ENCODE measurements at places on chromosomes 2 and 18.

GRCh38 chr2:40725950-40726349 is 274.1 kb upstream of the SLC8A1 start:
- DNase-seq, result no peak
- H3K4me1 ChIP-seq, result no peaks in the 10 kb centered on the region
- H3K27ac ChIP-seq, result no peak overlapping the region
- no peaks in the 10 kb centered on the region for H3K36me3 ChIP-seq
- no peak overlapping the region for H3K4me3 ChIP-seq

DNA sequence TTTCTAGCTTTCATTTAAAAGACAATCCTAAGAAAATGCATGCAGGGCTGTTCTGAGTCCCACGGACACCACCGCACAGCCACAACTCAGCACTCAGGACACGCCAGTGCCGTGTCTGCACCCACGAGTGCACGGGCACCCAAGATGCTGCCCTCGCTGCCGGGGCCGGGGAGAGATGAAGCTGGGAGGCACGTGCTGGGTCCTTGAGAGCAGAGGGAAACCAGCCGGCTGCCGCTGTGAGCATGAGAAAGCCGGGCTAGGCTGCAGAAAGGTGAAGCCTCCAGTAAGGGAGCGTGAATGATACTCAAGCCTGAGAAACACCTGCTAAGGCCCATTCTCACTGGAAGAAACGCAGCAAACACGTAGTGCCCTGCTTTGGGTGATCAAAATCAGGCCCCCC is 4.8 kb downstream of the COPS9 start:
- peaks cover 13% of the 10 kb centered on the region for H3K4me1 ChIP-seq
- H3K36me3 ChIP-seq, result peaks cover 49% of the 10 kb centered on the region
- no peaks in the 10 kb centered on the region for H3K27me3 ChIP-seq
- no peak for DNase-seq

DNA sequence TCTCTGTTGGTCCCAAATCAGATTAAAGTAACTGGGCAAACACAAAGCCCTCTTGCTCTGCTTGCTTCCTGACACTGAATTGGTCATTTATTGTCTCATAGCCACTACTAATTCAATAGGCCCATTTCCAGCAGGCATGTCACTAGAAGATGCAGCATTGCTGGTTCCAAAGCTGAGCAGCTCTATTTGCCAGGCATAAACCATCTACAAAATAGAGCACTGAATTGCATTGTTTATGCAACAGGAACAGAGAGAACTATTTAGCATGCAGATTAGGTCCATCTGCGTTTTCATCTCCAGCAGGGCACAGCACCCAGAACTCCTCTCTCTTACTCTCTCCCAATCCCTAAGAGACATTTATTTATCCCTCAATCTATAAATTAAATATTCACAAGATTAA is 227.6 kb downstream of the SUCLG1 start:
- no peaks in the 10 kb centered on the region for H3K4me1 ChIP-seq
- H3K36me3 ChIP-seq, result no peaks in the 10 kb centered on the region
- no peak overlapping the region for H3K27ac ChIP-seq
- H3K4me3 ChIP-seq, result no peak overlapping the region
- no peak for DNase-seq
- H3K27me3 ChIP-seq, result peaks cover 2% of the 10 kb centered on the region

DNA sequence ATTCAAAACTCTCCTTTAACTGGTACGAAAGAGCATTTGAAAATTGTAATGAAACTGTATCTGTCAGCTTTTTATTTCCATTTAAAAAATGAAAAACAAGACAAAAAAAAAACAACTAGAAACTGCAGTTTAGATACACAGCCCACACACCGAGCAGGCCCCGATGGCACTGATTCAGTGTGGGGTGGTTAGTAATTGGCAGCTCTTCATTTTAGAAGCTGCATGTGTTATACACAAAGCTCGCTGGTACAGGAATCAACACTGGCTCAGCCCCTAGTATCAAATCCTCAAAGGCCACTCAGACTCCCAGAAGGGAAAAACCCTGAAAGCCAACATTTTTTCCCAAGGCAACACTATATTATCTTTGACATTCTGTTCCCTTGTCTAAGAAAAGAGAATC is 30.5 kb upstream of the RMDN2 start:
- H3K4me3 ChIP-seq, result no peak overlapping the region
- no peaks in the 10 kb centered on the region for H3K36me3 ChIP-seq
- no peak for DNase-seq
- H3K27ac ChIP-seq, result no peak overlapping the region
- H3K4me1 ChIP-seq, result peaks cover 12% of the 10 kb centered on the region
- H3K27me3 ChIP-seq, result peaks cover 14% of the 10 kb centered on the region

GRCh38 chr2:179936141-179936540 is 71.0 kb downstream of the CWC22 start:
- no peaks in the 10 kb centered on the region for H3K27me3 ChIP-seq
- H3K36me3 ChIP-seq, result no peaks in the 10 kb centered on the region
- no peak for DNase-seq
- H3K4me1 ChIP-seq, result no peaks in the 10 kb centered on the region
- H3K4me3 ChIP-seq, result no peak overlapping the region

DNA sequence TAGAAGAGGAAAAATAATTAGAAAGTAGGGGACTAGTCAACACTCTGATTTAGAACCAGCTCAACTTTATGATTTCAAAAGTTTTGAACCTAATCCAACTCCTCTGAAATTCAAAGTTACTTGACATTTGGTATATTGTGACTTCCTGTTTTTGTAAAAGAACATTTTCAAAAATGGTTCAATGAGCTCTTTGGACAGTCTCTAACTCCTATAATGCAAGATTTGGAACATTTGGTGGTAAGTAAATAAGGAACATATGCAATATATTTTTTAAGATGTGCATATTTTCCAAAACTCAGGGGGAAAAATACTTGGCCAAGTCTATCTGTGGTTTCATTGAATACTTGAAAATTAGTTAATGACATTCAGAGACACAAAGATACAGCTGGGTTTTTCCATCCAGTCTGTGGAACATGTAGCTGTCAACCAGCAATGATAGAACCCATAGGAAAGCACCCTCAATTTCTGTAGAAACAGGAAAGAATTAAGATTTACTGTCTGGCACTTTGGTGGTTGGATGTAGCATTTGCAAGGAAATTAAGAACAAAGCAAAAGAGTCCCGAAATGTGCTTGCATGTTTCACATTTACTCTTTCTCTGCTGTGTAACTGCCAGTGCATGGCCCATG is 17.0 kb upstream of the ANKRD44 start:
- peaks cover 15% of the 10 kb centered on the region for H3K36me3 ChIP-seq
- DNase-seq, result no peak
- peaks cover 54% of the 10 kb centered on the region for H3K4me1 ChIP-seq
- peak overlapping the region; percentile 95 for H3K27ac ChIP-seq

GRCh38 chr2:99389946-99390345 is 52.8 kb downstream of the EIF5B start:
- no peaks in the 10 kb centered on the region for H3K27me3 ChIP-seq
- no peak overlapping the region for H3K27ac ChIP-seq
- H3K4me1 ChIP-seq, result peaks cover 14% of the 10 kb centered on the region
- DNase-seq, result no peak

DNA sequence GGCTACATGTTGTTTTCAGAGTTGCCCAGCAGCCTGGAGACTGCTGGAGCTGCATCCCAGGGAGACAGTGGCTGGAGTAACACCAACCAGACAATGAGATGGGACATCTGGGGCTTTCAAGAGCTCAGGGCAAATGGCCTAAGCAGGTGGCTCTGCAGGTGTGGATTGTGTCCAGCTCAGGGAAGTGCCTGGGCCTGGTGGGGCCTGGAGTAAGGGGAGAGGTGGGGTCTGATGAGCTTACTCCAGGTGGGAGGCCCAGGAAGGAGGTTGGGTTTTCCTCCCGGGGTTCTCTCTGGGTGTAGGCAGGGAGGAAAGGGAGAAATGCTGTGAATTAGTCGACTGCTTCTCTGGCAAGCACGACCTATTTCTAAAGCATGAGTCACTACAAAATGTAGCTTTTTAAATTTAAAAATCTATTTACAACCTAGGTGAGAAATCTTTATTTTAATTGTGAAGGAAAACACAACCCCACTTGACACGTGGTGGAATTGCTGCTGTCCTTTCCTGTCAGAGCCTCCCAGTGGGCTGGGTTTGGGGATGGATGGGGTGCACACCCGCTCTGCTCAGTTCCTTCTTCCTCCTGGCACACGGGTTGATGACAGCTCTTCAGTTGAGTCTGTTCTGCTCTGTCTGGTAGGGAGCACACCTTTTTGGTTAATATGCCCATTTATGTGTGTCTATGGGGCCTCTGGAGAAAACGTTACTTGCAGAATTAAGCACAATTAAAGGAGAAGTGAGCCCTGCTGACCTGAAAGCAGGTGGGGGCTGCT is 81.6 kb downstream of the SH3RF3 start:
- H3K27me3 ChIP-seq, result peaks cover 60% of the 10 kb centered on the region
- peaks cover 38% of the 10 kb centered on the region for H3K4me1 ChIP-seq
- H3K36me3 ChIP-seq, result no peaks in the 10 kb centered on the region
- H3K4me3 ChIP-seq, result no peak overlapping the region

DNA sequence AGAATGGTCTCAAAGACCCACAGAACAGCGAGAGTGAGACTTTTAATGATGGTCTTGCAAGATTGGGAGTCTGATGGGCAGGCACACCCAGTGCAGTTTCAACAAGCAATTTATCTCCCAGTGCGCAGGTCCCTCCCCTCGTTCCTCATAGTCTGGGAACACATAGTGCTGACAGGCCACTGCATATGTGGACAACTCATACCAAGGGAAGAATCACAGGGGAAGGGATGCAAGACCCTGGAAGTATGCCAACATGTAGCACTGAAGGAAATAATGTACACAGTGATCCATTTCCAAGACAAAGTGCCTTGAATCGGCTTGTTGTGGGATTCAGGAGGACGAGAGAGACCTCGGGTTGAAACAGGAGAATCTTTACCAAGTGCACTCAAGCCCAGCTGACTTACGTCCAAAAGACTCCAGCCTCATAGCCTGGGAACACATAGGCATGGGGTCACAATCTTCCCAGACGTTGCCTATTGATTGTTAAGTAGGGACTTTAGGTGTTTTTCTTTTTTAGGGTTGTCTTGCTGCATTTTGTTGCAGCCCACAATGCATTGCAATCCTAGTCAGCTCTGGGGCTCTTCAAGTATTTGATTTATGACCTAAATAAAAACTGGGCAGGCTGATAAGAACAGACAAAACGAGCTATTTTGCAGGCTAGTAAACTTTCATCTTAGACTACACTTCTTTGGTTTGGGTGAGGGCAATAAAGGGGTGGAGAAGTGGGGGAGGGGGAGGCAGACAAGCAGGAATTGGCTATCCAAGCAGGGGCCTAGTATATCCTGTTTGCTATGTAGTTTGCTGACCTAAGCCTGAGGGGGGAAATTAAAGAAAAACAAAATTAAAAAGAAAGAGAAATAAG is 24.7 kb upstream of the SERPINB5 start:
- no peaks in the 10 kb centered on the region for H3K27me3 ChIP-seq
- H3K27ac ChIP-seq, result no peak overlapping the region
- H3K4me3 ChIP-seq, result no peak overlapping the region

DNA sequence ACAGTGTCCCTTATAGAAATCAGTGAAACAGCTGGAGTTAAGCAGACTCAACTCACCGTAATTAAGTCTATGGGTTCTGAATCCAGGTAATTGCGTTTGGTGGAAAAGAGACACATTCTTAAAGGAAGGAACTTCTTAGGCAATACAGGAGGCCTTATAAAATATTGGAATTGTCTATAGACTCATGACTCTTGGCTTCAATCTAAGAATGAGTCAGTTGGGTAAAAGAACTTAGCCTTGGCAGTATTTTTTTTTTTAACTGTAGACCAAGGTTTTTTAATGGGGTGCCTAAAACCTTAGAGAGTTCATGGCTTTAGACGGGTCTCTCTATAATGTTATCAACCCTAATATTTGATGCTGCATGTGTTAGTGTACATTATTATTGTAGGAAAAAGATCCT is 47.6 kb downstream of the CCDC85A start:
- no peaks in the 10 kb centered on the region for H3K4me1 ChIP-seq
- no peak overlapping the region for H3K27ac ChIP-seq
- H3K27me3 ChIP-seq, result no peaks in the 10 kb centered on the region
- DNase-seq, result no peak
- no peak overlapping the region for H3K4me3 ChIP-seq

DNA sequence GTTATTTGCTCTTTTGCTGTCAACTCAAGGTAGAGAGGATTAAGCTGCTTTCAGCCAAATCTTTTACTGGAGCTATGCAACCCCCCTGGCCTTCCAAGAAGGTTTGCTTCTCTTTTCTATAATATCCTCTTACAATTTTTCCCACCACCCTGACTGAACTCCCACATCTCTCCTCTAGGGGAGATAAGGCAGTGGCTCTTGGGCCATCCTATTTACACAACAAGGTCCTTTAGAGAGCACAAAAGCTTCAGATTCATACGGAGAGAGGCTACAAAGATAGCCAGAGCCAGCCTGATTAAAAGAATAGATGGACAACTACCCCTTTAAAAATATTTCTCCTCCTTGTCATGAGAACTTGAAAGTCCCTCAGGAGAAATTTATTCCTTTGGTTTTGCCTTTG is 95.7 kb downstream of the TPGS2 start:
- H3K27ac ChIP-seq, result no peak overlapping the region
- no peaks in the 10 kb centered on the region for H3K4me1 ChIP-seq
- no peaks in the 10 kb centered on the region for H3K27me3 ChIP-seq
- no peak for DNase-seq
- no peak overlapping the region for H3K4me3 ChIP-seq
- no peaks in the 10 kb centered on the region for H3K36me3 ChIP-seq

DNA sequence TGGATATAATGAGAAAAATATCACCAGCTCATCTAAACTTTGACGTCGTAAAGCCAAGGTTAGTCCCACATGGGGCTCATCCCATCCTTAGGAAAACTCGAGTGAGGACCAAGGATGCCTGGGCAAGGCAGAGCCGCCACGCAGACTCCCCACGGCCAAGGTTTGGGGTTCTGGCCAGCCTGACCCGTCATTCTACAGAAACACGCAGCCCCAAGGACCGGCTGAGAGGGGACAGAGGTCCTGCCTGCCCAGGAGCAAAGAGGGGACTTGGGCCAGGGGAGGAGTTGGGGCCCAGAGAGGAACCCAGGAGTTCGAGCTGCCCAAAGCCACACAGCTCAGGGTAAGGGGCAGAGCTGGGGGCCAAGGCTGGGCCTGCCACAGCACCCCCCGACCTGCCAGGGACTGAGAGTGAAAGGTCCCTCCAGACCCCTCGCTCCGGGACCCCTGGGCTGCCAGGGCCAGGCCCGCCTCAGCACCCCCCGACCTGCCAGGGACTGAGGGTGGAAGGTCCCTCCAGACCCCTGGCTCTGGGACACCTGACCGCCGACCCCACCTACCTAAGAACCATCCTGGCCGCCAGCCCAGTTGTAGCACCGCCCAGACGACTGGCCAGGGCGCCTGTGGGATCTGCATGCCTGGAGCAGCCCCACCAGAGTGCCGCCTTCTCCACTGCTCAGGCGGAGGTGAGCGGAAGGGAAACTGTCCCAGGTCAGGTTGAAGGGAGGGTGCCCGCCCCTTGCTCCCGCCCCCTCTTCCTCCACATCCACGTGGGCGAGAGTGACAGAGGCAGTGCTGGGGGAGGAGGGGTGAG is at the start of gene PDCD1:
Gene PDCD1 (minus strand): TSS at position 689 of the 811 bp plus-strand sequence. CDS start 56 bp downstream, at position 633.
- H3K27me3 ChIP-seq, result no peaks in the 10 kb centered on the region
- peak; percentile 52 for DNase-seq
- H3K4me1 ChIP-seq, result peaks cover 36% of the 10 kb centered on the region
- peak within 1 kb of the TSS; percentile 83 for H3K4me3 ChIP-seq

- H3K4me3 ChIP-seq, result no peak overlapping the region
- H3K36me3 ChIP-seq, result no peaks in the 10 kb centered on the region
- no peak for DNase-seq
- H3K27me3 ChIP-seq, result peaks cover 18% of the 10 kb centered on the region
- H3K27ac ChIP-seq, result no peak overlapping the region
- H3K4me1 ChIP-seq, result no peaks in the 10 kb centered on the region
These were observed 97.2 kb upstream of the TSPYL6 start for GRCh38 chr2:54353216-54353615.

GRCh38 chr18:35155398-35156117 is 85.3 kb upstream of the ZNF397 start:
- no peaks in the 10 kb centered on the region for H3K27me3 ChIP-seq
- H3K4me3 ChIP-seq, result no peak overlapping the region
